NCI-H187 treated with DMSO at 0.1 percent for 48 hours (cell line): ENCODE measurements at places on chromosomes 16 and 17.

DNA sequence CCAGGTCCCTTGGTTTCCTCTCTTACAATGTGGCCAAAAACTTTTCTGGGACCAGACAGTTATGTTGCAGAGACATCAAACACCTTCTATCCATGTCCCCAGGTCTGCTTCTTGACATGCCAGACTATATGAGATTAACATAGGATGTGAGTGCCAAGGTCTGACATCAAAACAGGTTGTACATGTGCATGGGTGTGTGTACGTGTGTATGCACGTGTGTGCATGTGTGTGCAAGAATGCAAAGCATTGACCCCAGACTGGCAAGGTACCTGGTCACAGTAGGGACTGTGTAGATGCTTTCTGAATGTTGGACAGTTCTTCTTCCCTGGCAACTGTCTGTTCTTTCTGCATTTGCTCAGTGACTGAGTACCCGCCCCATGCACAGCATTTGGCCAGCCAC is 85.6 kb downstream of the NDE1 start:
- no peak for DNase-seq

GRCh38 chr17:2704890-2705248 is 6.7 kb downstream of the CLUH start:
- no peak for DNase-seq

- no peak for DNase-seq
These were observed 179.3 kb upstream of the CIBAR2 start for GRCh38 chr16:85291302-85292148.

DNA sequence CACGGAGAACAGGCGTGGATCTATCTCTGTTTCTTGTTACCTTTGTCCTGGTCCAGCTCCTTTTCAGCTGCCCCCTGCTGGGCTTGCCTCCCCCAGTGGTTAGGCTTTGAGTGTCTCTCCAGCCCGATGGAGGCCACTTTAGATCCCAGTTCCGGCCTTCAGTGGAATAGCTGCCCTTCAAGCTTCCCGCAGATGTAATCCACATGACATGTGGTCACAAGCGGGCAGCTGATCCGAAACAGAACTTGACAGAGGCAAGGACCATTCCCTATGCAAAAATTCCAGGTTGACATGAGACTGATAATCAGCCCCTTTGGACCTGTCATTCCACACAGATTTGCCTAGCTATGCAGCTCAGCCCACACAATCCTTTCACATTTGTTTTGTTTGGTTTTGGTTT is 40.6 kb upstream of the AQP8 start:
- DNase-seq: no peak

- no peak for DNase-seq
These were observed 149.0 kb upstream of the FAM20A start for GRCh38 chr17:68750208-68750562.

DNA sequence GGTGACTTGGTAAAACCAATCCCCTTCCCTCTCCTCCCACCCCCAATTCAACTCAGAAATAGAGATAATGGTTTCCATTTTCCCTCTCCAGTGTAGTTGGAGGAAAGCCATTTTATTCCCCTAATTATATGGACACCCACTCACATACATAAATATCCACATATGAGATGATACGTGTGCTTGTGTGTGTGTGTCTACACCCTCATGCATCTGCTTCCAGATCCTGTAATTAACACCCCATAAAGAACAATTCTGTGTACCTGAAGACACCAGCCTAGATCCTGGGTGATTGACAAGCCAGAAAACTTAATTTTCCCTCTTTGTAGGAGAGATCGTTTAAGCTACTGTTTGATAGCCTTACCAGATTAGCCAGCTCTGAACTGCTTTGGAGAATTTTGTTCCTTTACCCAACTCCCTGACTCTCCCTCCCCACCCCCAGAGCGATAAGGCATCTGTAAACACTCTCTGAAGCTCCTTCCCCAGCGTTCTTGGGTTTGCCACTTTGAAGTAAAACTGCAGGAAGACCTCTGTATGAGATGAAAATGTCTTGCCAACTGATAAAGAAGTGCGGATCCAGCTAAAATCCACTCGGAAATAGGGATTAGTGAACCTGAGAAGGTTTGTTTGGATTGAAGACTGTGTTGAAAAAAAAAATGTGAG is 175.7 kb downstream of the RGS9 start:
- DNase-seq: no peak

GRCh38 chr17:35892091-35893035 is 12.2 kb upstream of the CCL5 start:
- DNase-seq: no peak

DNA sequence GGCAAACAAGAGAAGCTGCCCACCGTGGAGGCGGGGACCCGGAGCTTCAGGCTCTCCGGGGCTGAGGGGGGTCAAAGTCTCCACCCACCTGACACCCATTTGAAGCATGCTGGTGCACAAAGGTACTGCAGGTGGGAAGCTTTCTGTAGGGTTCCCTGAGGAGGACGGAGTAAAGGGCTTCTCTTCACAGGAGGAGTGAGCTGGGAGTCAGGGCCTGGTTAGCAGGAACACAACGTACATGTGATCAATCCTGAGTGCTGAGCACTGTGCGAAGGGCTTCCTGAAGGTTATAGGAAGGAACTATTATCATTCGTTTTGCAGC is 252.9 kb upstream of the RPL38 start:
- no peak for DNase-seq

- no peak for DNase-seq
These were observed 8.9 kb downstream of the HSD17B2 start for GRCh38 chr16:82043680-82044584.

GRCh38 chr17:60301649-60302048 is 90.3 kb downstream of the USP32 start:
- no peak for DNase-seq

- DNase-seq: no peak
These were observed 42.5 kb downstream of the SLC6A2 start for GRCh38 chr16:55698331-55698730.

DNA sequence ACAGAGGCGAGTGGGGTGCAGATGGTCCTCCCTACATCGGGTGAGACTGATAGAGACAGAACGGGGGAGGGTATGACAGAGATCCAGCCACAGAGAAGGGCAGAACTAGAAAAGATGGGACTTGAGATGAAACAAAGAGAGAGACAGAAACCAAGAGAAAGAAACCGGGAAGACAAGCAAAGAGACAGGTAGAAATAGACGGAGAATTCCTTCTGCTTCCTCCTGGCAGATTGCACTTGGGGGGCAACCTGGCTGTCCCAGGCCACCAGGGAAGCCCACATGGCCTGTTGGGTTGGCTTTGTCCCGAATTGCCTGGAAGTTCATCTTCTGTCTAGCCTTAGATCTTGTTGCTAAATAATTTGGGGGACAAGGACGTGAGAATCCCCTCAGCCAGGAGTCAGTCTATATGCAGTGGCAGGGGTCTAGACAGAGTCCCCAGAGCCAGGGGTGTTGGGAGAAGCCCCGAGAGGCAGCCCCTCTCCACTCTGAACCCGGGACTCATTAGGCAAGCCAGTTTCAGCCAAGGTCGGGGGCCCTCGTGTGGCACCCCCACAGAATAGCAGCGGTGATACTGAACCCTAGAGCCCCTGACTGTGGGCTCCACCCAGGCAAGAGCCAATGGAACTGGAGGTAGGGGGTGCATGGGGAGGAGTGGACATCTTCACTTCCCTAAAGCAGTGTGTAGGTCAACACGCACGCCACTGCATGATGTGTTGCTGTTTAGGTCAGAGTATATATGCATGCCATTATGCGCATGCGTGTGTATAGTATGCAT is 627 bp upstream of the TSPOAP1 start:
- DNase-seq: no peak

- DNase-seq: no peak
These were observed 970 bp upstream of the TRAF7 start for GRCh38 chr16:2154533-2155090.

- no peak for DNase-seq
These were observed 426.7 kb upstream of the CDH8 start for GRCh38 chr16:62462971-62463370.

DNA sequence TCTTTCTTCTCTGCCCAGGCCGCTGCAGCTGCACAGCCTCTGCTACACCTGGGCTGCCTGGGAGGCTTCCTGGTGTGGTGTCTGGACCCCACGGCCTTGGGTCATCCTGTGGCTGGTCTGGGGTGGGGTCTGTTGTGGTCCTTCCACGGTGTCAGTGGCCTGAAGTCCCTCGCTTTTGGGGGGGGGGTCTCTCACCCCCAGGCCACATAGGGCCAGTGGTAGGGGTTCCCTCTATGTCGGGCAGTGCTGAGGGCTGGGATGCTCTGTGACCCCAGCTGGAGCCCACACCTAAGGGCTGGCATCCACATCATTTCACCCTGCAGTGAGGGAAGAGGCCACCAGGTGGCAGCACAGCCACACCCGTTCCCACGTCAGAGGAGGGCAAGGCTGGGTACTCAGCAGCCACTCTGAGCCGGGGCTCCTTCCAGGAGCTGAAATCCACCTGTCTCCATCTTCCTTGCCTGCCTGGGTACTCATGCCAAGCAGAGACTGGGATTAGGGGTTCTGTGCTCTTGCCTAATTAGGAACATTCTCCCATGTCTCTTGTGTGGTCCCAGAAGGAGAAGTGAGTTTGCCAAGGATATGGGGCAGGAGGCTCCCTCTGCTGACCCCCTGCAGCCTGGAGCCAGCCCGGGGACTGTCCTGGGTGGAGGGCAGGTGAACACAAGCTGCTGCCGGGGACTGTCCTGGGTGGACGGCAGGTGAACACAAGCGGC is 13.0 kb downstream of the ENGASE start:
- no peak for DNase-seq

GRCh38 chr16:79250502-79251098 is 349.9 kb downstream of the MAF start:
- no peak for DNase-seq

GRCh38 chr16:4067262-4068001 is 48.8 kb downstream of the ADCY9 start:
- DNase-seq: no peak

GRCh38 chr17:80759377-80759673 is 214.7 kb downstream of the RPTOR start:
- no peak for DNase-seq
